ENCODE measurements at places on chromosomes 6 and 20.

DNA sequence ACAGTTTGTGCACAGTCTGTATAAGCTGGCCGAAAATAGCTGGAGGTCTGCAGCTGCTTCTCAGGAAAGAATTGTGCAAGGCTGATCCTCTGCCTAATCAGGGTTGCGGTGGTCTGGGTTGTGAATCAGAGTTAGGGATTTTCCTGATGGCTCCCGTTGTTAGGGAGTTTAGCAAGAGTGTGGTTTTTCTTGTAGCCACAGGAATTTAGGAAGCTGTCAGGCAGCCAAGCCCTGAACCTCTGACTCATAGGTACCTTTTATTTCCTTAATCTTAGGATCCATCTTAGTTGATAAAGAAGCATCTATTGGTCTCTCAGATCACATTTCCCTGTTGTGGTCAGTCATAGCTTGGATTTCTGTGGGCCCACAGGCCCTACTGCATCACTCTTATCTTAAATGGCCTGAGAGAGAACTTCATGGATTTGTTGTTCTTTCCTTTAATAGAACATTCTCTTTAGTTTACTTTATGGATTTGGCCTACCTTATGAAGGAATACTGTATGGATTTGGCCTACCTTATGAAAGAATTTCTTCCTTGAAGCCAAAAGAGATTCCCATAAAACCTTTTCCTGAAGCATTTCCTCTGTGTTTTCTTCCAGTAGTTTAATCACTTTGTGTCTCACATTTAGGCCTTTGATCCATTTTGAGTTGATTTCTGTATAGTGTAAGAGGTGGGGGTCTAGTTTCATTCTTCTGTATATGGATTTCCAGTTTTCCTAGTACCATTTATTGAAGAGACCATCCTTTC, 10.3 kb downstream of the KIF25 start:
- no peak for DNase-seq

DNA sequence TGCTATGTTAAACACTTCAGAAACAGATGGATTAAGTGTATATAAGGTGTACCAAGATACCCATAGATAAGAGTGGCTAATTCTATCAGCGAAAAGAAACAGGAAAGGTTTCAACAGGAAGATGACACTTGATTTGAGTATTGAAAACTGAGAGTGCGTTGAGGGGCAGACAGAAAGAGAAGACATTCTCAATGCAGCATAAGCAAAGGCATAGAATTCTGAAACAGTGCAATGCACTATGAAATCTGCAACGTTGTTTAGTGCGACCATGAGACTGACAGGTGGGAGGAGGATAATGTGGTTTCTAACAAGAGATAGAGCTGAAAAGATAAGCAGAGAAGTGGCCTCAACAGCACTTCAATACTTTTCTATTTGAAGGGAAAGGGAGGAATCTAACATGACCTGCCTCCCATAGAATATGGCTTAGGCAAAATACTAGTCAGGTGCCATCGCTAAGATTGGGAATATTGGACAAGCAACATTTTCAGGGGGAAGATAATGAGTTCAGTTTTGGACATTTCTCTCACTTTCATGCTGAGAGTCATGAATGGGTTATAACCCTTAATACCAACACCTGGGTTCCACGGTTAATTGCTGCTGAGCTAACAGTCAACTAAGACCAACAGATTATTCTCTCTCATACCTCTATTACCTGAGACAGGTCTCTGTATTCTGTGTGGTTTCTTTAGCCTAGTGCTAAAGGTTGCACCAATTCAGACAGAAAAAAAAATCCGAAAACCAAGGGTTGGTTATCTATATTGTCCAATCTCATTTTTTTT, 312.9 kb upstream of the ARID1B start:
- no peak for DNase-seq

DNA sequence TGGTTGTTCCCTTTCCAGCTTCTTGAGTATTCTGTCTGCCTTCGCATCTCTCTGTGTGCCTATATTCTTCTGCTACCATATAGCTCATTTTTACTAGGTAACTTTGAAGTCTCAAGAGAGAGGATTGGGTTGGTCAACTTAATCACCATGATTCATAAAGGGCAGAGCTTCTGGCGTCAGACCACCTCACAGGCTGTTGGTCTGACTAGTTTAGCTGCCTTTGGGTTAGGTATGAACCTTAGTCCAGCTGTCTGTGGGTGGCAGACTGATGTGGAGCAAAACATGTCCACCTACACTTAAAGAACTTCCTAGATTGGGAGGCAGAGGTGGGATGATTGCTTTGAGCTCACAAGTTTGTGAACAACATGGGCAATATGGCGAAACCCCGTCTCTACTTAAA, 192.2 kb upstream of the SGK1 start:
- no peak for DNase-seq

GRCh38 chr6:36610041-36610955, 16.1 kb downstream of the SRSF3 start:
- no peak for DNase-seq

- no peak for DNase-seq
Measured at GRCh38 chr6:163626073-163626867, 211.8 kb downstream of the QKI start.

DNA sequence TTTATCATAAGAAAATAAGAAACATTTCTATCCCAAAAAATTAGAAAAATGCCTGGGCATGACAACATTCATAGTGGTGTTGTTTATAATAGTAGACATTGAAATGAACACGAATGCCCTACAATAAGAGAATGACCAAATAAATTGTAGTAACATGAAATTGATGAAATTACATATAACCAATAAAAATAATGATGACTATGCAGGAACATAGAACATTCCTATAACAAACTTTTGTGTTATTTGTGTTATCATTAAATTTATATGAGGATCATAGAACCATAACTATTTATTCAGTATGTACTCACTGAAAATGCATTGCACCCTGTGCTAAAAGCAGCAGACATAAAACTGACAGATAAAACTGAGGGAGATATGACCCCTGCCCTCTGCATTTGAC, 399.7 kb downstream of the CBLN4 start:
- no peak for DNase-seq

DNA sequence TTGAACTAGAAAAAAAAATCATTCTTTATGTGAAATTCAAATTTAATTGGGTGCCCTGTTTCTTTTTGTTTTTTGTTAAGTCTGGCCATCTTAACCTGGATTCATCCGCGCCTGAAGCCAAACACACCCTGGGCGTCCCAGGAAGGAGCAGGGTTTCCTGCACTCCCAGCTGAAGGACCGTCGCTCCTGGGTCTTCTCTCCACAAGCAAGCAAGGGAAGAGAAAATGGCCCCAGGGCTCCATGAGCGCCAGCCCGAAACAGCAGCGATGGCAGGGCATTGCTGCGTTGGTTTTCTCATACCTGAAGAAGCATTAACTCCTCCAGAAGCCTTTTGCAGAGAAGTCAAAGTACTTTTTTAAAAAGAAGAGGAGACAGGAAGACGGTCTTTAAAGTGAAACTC, 105.4 kb upstream of the AFDN start:
- DNase-seq = no peak

Data from HEK293T (cell line).